T follicular helper cell (primary cell): ENCODE measurements at places on chromosomes 11 and 22.

DNA sequence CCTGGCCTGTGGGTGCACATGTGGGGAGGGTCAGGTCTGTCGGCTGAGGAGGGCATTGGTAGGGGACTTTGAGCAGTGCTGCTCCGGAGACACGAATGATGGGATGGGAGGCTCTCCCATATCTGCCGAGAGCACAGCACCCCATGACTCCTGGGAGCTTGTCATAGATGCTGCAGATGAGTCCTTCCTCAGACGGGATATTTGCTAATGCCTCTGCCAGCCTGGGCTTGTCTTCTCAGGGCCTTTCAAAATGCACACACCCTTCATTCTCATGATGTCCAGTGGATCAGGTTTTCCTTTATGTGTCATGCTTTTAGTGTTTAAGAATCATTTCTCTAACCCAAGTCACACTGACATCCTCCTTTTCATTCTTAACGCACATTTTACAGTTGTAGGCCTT is 8.1 kb upstream of the RNH1 start:
- DNase-seq = no peak

DNA sequence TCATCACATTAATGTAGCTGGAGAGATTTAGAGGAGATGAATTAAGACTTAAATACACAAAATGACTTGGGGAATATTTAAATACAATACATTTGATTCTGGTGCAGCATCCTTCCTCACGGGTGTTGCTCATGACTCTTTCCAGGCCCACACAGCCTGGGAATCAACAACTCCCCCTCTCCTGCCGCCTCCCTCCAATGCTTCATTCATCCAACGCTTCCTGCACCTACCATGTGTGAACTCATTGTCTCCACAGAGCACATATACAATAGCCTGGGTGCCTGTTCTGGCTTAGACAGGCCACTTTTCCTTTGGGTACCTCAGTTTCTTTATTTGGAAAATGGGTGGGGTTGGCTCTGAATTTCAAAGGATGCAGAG is 476.9 kb upstream of the CADM1 start:
- no peak for DNase-seq

DNA sequence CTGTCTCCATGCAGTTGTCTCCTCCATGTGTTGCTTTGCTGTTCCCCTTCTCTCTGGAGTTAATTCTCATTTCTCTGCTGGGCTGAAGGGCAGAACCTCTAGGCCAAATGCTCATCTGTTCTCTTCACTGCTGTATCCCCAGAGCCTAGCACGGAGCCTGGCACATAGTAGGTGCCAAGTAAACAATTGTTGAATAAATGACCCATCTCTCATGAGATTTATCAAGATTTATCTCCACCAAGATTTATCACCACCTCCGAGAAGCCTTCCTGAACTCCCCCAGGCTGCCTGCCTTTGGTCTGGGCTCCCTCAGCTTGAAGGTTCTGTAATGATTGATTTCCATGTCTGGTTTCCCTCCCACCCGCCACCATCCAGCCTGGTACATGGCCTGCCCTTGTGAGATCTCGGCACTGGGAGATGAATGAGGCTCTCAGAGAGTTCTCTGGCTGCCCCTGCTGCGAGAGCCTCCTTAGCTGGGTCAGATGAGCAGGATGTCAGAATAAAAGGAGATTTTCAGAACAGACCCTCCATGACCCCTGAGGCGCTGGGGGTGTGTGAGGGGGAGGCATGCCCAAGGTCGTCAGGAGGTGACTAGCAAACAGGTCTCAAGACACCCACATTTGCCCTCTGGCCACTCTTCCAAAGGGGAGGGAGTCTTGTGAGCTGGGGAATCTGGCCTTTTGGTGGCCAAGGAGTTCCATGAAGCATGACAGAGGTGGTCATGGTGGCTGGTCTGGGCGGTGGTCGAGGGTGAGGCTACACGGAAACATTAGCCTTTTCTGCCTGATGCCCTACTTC is 2.4 kb upstream of the GDPD5 start:
- DNase-seq = no peak

GRCh38 chr11:35610631-35611030 is 7.6 kb upstream of the FJX1 start:
- no peak for DNase-seq

DNA sequence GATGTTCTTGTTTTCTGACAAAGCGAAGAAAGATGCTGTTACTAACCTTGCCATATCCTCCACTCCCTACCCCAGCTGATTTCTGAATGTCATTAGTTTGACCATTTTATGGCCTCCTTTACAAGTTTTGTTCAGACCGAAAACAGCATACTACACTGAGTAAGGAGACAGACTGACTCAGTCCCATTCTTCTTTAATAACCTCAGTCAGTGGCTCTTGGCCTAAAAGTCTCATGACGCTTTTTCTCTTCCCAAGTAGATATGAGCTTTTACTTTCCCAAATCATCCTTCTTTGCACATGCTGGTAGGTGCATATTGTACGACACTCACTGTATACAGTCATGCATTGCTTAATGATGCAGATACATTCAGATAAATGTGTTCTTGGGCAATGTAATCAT is 8.0 kb upstream of the FIBIN start:
- DNase-seq = no peak

GRCh38 chr11:128735935-128736605 is 42.2 kb downstream of the FLI1 start:
- no peak for DNase-seq
